ENCODE measurements at places on chromosomes 13 and 19.

DNA sequence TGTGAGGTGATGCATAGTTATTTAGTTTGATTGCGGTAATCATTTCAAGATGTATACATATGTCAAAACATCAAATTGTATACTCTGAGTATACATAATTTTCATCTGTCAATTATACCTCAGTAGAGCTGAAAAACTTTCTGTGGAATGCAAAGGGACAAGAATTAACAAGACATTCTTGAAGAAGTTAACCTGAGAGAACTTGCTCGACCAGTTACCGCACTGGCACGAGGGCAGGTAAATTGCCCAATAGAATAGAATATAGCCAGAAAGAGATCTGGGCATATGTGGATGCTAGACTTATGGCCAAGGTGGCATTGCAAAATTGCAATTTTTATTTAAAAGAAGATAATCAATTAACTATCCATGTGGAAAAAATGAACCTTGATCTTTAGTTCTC lies 42.3 kb upstream of the GJB6 start:
- no peak for DNase-seq

- peak; percentile 53 for DNase-seq
These were observed 167.1 kb downstream of the LMO7 start for GRCh38 chr13:75803164-75803611.

GRCh38 chr19:37564624-37565369 lies 29.8 kb downstream of the ZNF571 start:
- no peak for DNase-seq

GRCh38 chr13:108325863-108326262 lies 56.3 kb downstream of the TNFSF13B start:
- no peak for DNase-seq

GRCh38 chr13:45851956-45852355 lies 403 bp upstream of the SIAH3 start:
- no peak for DNase-seq

GRCh38 chr13:44318161-44318560 lies 55.5 kb upstream of the SERP2 start:
- no peak for DNase-seq

Measured in CD4-positive, alpha-beta T cell treated with Interleukin-6 for 4 hours (primary cell).